Activated T-helper 1 cell treated with Interleukin-2 at 50 U/mL for 16 hours (primary cell): ENCODE measurements at places on chromosomes 6 and 20.

- no peak for DNase-seq
These were observed 396.9 kb upstream of the EYS start for GRCh38 chr6:66103954-66104353.

DNA sequence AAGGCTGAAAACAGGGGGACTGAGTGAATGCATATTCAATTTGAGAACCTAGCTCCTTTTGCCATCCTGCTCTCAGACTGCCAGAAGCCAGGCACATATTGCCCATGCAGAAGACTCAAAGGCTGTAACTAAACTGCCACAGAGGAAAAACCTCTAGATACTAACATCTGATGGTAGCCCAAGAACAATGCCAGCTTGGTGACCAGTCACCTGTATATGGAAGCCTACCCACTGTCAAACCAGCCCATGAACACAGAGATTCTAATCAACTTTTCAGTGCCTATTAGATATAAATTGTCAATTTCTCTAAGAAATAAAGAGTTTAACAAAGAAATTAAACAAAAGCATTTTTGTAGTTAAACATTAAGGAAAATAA, 34.2 kb downstream of the GPR63 start:
- no peak for DNase-seq

DNA sequence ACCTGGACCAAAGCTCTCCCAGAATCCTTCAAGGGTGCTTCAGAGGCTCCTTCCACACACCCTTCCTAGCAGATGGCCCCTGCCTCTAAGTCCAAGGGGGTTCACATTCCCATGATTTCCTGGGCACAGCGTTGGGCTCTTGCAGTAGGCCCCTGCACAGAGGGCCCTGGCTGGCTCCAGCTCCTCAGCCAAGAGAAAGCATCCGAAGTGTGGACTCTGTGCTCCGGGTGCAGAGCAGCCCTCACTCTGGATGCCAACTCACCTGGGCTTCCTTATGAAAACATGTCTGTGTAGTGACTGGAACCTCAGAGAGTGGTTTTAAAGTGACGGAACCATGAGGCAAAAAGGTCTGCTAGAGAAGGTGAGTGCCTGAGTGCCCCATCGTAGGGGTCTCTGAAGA, 11.6 kb downstream of the YTHDF1 start:
- no peak for DNase-seq

DNA sequence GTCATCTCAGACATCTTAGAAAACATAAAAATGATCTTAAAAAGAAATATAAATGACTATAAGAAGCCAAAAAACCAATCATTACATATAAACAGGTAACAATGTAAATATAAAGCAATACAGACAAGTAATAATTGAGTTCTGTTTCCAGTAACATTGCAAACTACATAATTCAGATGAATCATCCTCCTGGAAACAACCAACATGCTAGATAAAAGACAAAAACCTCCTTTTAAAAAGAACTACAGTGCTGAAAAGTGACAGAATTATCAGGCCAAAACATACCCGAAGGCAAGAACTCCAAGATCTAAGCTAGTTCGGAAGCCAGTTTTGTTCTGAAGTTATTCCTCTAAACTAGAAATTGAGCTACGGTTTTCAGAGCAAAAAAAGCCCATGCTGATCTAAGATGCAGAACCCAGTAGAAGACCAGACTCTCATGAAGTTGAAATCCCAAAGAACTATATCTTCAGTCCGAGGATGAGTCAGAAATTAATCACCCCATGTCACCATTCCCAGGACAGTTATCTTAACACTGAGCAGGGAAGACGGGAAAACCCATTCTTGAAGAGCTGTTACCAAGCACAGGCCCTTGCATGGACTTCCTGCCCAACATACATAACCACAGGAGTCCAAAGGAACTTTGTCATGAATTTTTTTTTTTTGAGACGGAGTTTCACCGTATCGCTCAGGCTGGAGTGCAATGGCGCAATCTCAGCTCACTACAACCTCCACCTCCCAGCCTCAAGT, 9.8 kb downstream of the PGM3 start:
- no peak for DNase-seq

DNA sequence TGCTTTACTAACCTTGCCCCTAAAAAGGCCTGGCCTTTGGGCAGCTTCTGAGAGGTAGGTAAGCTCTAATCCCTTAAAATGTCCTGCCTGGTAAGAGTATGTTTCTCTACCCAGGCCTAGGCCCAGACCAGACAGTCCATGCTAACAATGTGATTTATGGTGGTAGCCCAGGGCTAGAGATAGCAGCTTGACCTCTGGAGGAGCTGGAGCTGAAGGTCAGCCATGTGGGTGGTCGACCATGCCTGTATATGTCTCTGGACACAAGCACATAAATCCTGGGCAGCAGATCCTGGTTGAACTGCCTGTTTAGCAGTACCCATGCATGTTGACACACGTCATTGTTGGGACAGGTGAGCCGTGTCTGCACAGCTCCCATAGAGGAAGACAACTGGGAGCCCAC, 62.1 kb upstream of the PHACTR1 start:
- no peak for DNase-seq
